ENCODE measurements at places on chromosomes 7 and 10.

- no peak for DNase-seq
Measured at GRCh38 chr7:140670343-140670935, 2.3 kb upstream of the ADCK2 start.

- DNase-seq, result no peak
Measured at GRCh38 chr7:6166443-6166891, 106.0 kb downstream of the CYTH3 start.

GRCh38 chr7:95545673-95546072 is 50.6 kb downstream of the PDK4 start:
- no peak for DNase-seq

DNA sequence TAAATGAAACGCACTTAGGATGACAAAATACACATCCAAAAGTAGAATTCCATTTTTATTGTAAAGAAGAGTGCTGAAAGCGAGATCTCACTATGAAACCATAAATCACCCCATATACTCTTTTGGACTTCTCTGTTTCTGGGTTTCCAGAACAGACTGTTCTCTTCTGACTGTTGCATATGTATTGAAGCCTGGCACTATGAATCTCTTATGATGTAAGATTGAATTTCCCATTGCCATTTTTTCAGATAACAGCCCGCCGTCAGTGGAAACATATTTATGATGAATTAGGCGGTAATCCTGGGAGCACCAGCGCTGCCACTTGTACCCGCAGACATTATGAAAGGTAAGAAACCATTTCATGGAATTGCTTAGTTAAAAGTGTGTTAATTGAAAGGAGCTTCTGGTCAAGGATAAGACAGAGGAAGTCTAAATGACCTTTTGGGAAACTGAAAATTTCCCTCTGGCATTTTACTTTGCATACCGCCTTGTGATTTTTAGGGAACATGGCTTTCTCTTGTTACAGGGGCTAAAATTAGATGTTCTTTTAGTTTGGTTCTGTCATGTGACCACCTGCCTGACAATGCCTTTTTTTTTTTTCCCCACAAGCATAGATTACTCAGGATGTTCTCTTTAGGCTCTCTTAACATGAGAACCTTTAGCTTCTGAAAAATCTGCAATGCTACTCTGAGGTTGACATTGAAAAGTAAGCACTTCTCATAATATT is 168.1 kb downstream of the ARID5B start:
- DNase-seq, result no peak

DNA sequence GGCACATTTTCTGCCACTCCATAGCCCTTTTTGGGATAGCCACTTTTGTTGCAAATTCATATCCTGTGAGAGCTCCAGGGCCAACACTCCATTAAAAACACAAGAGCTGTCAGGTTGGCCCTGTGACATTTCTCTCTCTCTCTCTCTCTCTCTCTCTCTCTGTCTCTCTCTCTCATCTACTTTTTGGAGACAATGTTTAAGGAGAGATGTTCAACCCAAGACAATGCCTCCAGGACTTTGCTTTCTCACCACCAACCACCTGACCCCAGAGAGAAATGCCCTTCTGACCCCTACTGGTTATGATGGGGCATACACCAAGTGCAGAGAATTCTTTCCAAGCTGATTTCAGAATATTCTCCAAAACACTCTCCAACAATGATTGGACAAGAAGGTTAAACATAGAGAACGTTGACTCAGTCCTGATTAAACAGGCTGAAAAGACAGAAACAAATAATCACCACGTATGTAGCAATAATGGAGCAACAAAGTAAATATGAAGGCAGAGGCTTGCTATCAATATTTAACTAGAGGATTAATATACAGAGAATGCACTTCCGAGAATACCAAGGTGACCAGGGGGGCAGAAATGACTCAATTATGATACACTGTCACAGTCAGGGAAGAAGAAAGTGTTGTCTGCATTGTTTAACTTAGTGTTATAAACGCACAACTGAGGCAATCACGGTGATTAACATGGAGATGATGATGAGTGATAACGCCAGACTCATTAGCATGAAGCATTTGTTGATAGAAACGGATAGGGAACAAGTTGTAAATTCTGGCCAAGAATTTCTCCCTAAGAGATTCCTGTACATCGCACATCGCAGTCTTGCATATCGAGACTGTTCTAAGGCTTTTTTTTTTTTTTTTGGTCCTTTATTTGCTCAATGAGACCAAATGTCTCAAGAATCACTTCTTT is 178.5 kb downstream of the NRP1 start:
- no peak for DNase-seq

DNA sequence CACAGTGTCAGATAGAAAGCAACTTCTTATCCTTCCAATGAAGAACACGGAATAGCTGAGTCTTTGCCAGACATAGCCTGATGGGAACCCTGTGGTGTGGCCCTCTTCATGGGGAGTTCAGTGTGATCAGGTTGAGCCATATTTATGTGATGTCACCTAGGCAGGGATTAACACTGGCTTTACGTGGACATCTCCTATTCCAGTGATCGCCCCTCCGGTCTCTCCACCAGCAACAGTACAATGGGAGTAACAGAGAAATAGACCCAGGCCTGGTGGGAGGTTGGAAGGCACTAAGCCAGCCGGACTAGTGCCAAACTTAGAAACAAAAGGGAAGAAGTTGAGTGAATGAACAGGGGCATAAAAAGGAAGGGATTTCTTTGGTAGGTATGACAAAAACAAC is 358.1 kb downstream of the PRPF18 start:
- no peak for DNase-seq

GRCh38 chr7:156886020-156886795 is 6.8 kb downstream of the LMBR1 start:
- no peak for DNase-seq

- no peak for DNase-seq
Measured at GRCh38 chr10:86446987-86447386, 74.6 kb downstream of the WAPL start.
